ENCODE measurements at places on chromosomes 1 and 21.

DNA sequence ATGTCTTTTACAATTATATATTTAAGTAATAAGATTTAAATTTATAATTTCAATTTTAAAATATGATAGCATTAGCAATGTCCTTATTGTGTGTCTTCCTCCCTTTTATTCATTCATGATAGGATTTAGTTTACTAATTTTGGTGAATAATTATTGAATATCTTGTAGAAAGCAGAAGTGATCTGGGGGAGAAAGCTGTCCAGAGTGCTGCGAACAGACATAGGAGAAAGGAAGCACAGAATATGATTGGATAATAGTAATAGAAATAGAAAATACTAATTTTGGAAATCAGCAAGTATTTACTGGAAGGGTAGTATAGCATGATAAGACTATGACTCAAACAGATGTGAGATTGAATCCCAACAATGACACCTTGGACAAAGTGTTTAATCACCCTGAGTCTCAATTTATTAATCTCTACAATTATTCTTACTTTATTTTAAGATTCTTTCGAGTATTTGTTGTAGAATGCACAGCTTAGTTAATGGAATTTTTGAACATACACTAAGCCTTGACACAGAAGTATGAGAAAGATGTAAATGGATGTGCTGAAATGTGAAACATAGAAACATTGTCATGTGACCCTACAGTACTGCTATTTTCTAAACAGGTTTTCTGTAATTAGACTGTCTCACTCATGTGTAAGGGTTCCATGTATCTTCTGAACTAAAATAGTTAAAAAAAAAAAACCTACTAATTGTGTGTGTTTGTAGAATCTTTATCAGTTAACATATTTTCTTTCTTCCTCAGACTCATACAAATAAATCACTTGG, 7.9 kb downstream of the SH3GLB1 start:
- DNase-seq: no peak

- DNase-seq: no peak
Measured at GRCh38 chr1:214514032-214514818, 37.2 kb downstream of the PTPN14 start.

GRCh38 chr1:92899780-92900179, 61.5 kb downstream of the DIPK1A start:
- no peak for DNase-seq

GRCh38 chr1:53526451-53527101, 67.4 kb downstream of the DMRTB1 start:
- DNase-seq: peak; percentile 81

- no peak for DNase-seq
Measured at GRCh38 chr1:48018799-48019198, 21.6 kb upstream of the TRABD2B start.

DNA sequence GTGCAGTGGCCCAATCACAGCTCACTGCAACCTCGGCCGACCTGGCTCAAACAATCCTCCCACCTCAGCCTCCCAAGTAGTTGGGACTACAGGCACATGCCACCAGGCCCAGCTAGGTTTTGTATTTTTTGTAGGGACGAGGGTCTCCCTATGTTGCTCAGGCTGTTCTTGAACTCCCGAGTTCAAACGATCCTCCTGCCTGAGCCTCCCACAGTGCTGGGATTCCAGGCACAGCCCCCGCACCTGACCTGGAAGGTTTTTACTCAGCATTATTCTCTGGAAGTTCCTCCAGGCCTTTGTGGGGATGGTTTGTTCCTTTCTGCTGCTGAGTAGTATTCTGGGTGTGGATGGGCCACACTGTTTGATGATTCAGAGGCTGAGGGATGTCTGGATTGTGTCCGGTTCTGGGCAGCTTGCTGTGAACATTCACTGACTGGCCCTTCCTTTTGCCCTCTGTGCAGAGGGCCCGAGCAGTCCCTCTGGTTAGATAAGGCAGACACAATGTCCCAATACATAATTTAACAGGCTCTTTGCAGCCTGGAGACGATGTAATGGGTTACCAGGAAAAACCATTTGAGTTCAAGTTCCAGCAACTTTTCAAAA, 6.0 kb upstream of the TRAPPC10 start:
- peak; percentile 84 for DNase-seq

GRCh38 chr1:70768216-70768615, 279.4 kb downstream of the PTGER3 start:
- DNase-seq: no peak

- DNase-seq: no peak
Measured at GRCh38 chr1:6569033-6569432, 10.8 kb upstream of the ZBTB48 start.

DNA sequence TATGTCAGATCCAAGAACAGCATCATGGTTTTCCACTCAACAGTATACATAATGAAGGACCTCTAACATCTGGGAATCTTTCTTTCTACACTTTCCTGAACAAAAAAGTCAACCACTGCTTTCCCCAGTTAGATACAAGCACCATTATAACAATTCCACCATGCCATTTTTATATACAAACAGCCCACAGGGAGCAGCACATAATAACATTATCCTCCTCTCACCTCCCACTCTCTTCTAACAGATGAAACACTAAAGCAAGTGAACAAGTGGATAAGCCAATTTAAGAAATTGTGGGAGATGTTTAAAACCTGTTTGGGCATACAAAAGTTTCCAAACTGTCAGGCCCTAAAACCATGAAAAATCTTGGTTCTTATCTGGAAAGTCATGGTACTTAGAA, 29.4 kb upstream of the PRRC2C start:
- no peak for DNase-seq

- DNase-seq: no peak
Measured at GRCh38 chr1:110573314-110573713, 32.8 kb downstream of the KCNA2 start.

- DNase-seq: no peak
Measured at GRCh38 chr1:115839679-115840237, 1.2 kb downstream of the NHLH2 start.

- no peak for DNase-seq
Measured at GRCh38 chr1:70947835-70948234, 99.8 kb downstream of the PTGER3 start.

- peak; percentile 70 for DNase-seq
Measured at GRCh38 chr1:20100632-20101355, 18.5 kb downstream of the PLA2G2D start.

GRCh38 chr1:20380616-20381035, 90.0 kb downstream of the VWA5B1 start:
- DNase-seq: peak; percentile 64

GRCh38 chr1:171805395-171806115, 24.1 kb downstream of the METTL13 start:
- DNase-seq: no peak

GRCh38 chr1:206471415-206471801, 1.1 kb downstream of the IKBKE start:
- no peak for DNase-seq

GRCh38 chr1:88890791-88891317, 513 bp downstream of the GTF2B start:
- no peak for DNase-seq
